ENCODE measurements at places on chromosomes 13 and 19. TPM values are rescaled to one million over a fixed set of nuclear protein-coding genes. Genes with fewer than 3 reads are reported as not detected.

DNA sequence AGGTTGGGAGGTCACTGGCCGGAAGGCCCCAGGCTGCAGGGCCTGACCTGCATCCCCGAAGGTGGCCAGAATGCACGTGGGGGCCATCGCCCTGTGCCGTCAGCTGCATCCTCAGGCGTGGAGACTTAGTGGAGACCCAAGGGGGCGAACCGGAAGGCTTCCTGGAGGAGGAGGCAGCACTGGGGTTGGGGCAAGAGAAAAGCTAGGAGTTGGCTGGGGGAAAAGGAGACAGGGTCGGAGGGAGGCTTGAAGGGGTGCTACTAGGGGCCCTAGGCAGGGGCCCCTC, 1.4 kb upstream of the YJEFN3 start:
- DNase-seq: no peak

DNA sequence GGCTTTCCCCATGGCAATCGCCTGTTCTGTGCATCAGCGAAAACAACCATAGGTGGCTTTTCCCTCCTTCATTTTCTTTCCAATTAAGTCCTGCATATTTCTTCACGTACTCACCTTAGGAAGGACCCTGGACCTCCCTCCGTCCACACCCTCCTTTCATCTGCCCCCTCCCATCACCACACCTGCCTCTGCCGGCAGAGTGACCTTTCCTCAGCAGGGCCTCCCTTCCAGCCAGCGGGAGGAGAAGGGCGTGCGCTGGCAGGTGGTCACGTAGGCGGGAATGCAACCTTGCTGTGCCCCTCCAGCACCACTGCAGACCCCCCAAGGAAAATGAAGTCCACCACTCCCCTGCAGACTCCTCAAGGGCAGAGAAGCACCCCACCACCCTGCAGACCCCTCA, 61.1 kb downstream of the GSX1 start:
- DNase-seq: no peak

Gene ALKBH6
- 9.2 TPM for total RNA-seq

Gene GRK1
- total RNA-seq: not detected

Gene DCLK1
- total RNA-seq: 82.5 TPM

All from skin of body (tissue), 3 donors.